ENCODE measurements at places on chromosomes 16 and 17. TPM values are rescaled to one million over a fixed set of nuclear protein-coding genes. Genes with fewer than 3 reads are reported as not detected.

DNA sequence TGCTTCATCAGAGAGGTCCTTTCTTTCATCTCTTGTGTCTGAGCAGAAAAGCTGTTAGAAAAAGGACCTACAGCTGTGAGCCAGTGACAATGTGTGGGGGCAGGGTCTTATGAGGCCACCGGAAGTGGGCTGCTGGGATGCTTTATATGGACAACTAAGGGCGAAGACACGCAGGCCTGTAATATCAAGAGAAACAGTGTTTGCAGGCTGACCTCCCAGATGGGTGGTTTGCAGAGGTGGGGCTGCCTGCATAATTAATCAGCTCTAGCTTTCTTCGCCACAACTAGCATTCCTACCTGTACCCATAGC lies 30.4 kb upstream of the SALL1 start:
- H3K27ac ChIP-seq, result no peak overlapping the region
- H3K27me3 ChIP-seq, result no peaks in the 10 kb centered on the region
- H3K4me3 ChIP-seq, result no peak overlapping the region
- H3K4me1 ChIP-seq, result peaks cover 9% of the 10 kb centered on the region
- H3K36me3 ChIP-seq, result no peaks in the 10 kb centered on the region

GRCh38 chr16:21260870-21261791 lies 17.0 kb downstream of the CRYM start:
- H3K4me1 ChIP-seq, result peaks cover 65% of the 10 kb centered on the region
- H3K36me3 ChIP-seq, result no peaks in the 10 kb centered on the region
- H3K4me3 ChIP-seq, result no peak overlapping the region
- DNase-seq, result peak; percentile 86

Gene ANKRD40
- 17.4 TPM for total RNA-seq

Gene RASL10B
- total RNA-seq, result 2.8 TPM

Gene SETD6
- 14.3 TPM for total RNA-seq

DNA sequence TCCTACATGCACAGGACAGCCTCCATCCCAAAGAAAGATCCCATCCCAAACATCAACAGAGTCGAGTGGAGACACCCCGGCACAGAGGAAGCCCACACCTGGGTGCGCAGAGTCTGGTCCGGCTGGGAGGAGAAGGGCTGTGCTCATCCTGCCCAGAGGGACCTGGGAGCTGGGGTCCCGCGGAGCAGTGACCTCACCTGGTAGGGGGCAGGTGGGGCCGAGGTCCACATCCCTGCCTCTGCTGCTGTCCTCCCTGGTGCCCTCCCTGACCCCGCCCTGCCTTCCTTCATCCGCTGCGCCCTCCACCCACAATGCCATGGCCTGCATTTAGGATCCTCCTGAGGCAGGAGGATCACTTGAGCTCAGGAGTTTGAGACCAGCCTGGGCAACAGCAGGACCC lies 2.9 kb downstream of the C16orf90 start:
- H3K4me1 ChIP-seq, result no peaks in the 10 kb centered on the region
- no peak for DNase-seq
- no peak overlapping the region for H3K4me3 ChIP-seq
- no peak overlapping the region for H3K27ac ChIP-seq
- no peaks in the 10 kb centered on the region for H3K36me3 ChIP-seq

- no peak overlapping the region for H3K4me3 ChIP-seq
- no peaks in the 10 kb centered on the region for H3K4me1 ChIP-seq
- H3K27ac ChIP-seq, result no peak overlapping the region
- no peak for DNase-seq
These were observed 1.5 kb upstream of the KRT23 start for GRCh38 chr17:40938981-40939380.

DNA sequence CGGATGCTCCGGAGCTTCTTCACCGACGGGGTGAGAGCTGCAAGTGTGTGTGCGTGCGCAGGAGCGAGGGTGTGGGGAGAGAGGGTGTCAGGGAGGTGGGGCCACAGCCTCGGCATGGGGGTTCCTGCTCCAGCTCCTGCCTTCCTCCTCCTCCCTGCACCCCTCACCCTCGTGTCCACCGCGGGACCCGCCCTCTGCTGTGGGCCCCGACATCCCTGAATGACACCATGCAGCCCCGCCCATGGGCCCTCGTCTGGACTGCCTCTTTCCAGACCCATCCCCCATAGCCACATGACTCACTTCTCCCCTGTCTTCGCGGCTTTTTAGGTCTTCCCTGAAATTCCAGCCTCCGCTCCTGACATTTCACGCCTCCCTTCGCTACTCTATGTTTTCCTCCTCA lies 41.6 kb downstream of the ARHGAP23 start:
- H3K4me1 ChIP-seq, result no peaks in the 10 kb centered on the region
- no peak for DNase-seq
- no peaks in the 10 kb centered on the region for H3K36me3 ChIP-seq
- no peak overlapping the region for H3K4me3 ChIP-seq

DNA sequence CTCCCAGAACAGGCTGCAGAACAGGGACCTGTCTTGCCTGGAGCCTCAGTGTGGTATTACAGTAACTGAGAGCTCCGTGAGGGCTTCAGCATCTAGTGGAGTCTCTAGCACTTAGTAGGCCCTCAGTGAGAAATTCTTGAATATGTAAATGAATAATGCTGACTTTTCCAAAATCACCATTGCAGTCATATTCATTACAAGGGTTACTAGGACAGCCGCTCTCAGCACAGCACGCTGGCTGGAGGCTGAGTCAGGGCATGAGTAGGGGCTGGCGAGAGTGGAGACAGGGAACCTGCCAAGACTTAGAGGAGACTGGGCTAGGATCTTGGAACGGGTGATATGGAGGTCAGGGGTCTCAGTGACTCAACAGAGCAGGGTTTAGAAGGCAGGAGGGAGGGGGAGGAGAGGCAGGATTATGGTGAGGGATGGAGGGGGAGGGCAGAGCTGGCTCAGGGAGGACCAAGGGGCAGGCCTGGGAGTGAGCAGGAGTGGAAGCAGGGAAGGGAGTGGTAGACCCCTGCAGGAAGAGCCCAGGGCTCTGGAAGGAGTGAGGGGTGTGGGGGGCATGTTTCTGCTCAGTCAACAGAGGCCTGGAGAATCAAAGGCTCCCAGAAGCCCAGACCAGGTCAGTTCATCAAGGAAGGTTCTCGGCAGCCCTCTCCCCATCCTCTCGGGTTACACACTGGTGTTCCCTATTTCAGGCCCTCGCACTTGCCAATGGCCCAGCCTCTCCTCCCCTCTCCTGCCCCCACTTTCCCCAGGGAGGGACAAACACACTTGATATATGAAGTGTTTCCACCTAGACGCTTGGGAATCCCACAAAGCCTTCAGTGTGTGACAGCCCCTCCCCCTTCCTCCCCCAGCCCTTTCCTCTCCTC lies 42.3 kb downstream of the FZD2 start:
- no peak overlapping the region for H3K4me3 ChIP-seq
- no peaks in the 10 kb centered on the region for H3K36me3 ChIP-seq
- H3K27ac ChIP-seq, result no peak overlapping the region
- no peaks in the 10 kb centered on the region for H3K4me1 ChIP-seq

- no peak for DNase-seq
- no peak overlapping the region for H3K4me3 ChIP-seq
- H3K36me3 ChIP-seq, result no peaks in the 10 kb centered on the region
- no peaks in the 10 kb centered on the region for H3K4me1 ChIP-seq
- H3K27ac ChIP-seq, result no peak overlapping the region
These were observed 7.8 kb upstream of the EFTUD2 start for GRCh38 chr17:44906763-44907728.

Gene ACSM5
- 45.8 TPM for total RNA-seq

DNA sequence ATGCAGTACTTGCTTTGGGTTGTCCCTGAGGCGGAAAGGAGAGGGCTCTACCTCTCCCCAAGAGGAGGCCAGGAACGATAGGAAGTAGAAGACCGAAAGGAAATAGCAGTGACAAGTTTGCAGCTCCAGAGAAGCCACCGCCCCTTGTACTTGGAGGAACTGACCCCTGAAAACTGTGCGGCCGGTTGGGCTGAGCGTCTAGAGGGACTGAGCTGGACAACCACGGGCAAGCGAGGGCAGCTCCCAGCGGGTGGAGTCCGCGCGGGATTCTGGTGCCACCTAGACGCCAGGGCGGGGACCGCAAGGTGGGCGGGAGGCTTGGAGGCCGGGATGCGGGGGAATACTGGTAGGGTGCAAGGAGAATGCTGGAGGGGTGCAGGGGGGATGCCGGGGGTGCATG lies 1.3 kb upstream of the SLC6A4 start:
- no peaks in the 10 kb centered on the region for H3K36me3 ChIP-seq
- peak; percentile 82 for DNase-seq
- H3K4me3 ChIP-seq, result no peak overlapping the region
- no peak overlapping the region for H3K27ac ChIP-seq
- H3K27me3 ChIP-seq, result no peaks in the 10 kb centered on the region

GRCh38 chr17:45650561-45650960 lies 133.6 kb upstream of the CRHR1 start:
- no peaks in the 10 kb centered on the region for H3K27me3 ChIP-seq
- no peaks in the 10 kb centered on the region for H3K4me1 ChIP-seq
- no peak for DNase-seq
- H3K27ac ChIP-seq, result no peak overlapping the region

Gene GGT6
- total RNA-seq, result 0.15 TPM

DNA sequence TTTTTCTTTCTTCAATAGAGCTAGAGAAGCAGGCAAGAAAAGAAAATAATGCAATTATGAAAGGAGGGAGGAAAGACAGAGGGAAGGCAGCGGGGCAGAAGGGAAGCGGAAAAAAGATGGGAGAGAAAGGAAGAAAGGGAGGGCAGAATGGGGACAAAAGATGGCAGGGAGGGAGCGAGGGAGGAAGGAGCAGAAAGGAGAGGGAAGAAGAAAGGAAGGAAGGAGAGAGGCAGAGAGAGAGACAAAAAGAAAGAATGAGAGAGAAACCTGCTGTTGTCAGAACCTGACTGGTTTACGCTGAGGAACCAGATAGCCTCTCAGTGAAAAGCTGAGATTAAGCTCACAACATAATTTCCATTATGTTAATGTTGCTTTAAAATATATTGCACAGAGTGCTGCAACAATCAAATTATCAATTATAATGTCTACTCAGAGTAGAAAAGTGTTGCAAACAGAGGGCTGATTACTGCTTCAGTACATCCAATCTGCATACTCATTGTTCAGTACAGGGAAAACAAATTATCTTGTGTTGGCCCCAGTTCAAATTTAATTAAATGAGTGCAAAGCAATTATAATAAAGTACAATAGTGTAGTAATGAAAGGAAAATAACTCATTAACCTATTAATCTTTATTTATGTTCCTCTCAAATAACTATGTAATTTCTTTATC lies 32.0 kb upstream of the TOX3 start:
- no peaks in the 10 kb centered on the region for H3K36me3 ChIP-seq
- H3K4me1 ChIP-seq, result peaks cover 20% of the 10 kb centered on the region
- no peak overlapping the region for H3K4me3 ChIP-seq
- H3K27me3 ChIP-seq, result no peaks in the 10 kb centered on the region
- no peak overlapping the region for H3K27ac ChIP-seq
- no peak for DNase-seq

DNA sequence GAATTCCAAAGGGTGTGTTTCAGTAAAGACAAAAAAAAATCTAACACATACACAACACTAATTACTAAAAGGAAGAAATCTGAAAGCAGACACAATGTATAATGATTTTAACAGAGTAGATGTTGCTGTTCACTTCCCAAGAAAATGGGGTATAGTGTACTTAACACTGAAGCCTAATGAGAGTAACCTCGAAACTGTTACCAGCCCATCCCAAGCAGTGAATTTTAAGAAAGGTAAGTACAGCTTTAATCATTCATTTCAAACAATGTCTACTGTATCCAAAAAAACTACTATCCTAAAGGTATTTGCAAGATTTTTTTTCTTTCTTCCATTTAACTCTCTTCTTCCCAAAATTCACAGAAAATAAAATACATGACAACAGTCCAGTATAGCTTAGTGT lies 8.3 kb downstream of the GRB2 start:
- DNase-seq, result no peak
- H3K27me3 ChIP-seq, result no peaks in the 10 kb centered on the region
- peaks cover 1% of the 10 kb centered on the region for H3K36me3 ChIP-seq
- H3K27ac ChIP-seq, result no peak overlapping the region

- H3K27ac ChIP-seq, result no peak overlapping the region
- no peaks in the 10 kb centered on the region for H3K36me3 ChIP-seq
- H3K4me3 ChIP-seq, result no peak overlapping the region
- peaks cover 16% of the 10 kb centered on the region for H3K4me1 ChIP-seq
- no peaks in the 10 kb centered on the region for H3K27me3 ChIP-seq
These were observed 5.9 kb downstream of the FAHD1 start for GRCh38 chr16:1832838-1833454.

- no peaks in the 10 kb centered on the region for H3K36me3 ChIP-seq
- H3K4me3 ChIP-seq, result no peak overlapping the region
- no peak for DNase-seq
These were observed 129.7 kb upstream of the PMFBP1 start for GRCh38 chr16:72301523-72302236.

Gene KRTAP1-1
- total RNA-seq, result not detected

- H3K27ac ChIP-seq, result no peak overlapping the region
- no peaks in the 10 kb centered on the region for H3K36me3 ChIP-seq
- no peak overlapping the region for H3K4me3 ChIP-seq
- no peak for DNase-seq
- no peaks in the 10 kb centered on the region for H3K27me3 ChIP-seq
- H3K4me1 ChIP-seq, result no peaks in the 10 kb centered on the region
These were observed 51.9 kb downstream of the CNGB1 start for GRCh38 chr16:57918994-57919393.

GRCh38 chr17:68175905-68176304 lies 71.9 kb upstream of the AMZ2 start:
- no peaks in the 10 kb centered on the region for H3K36me3 ChIP-seq
- DNase-seq, result no peak
- no peaks in the 10 kb centered on the region for H3K27me3 ChIP-seq
- H3K4me3 ChIP-seq, result no peak overlapping the region
- no peaks in the 10 kb centered on the region for H3K4me1 ChIP-seq

GRCh38 chr17:30942308-30943079 lies 20.7 kb downstream of the ADAP2 start:
- no peaks in the 10 kb centered on the region for H3K36me3 ChIP-seq
- H3K27ac ChIP-seq, result no peak overlapping the region
- no peak overlapping the region for H3K4me3 ChIP-seq
- no peak for DNase-seq

Gene NXPH3
- total RNA-seq, result 0.09 TPM

- H3K4me1 ChIP-seq, result no peaks in the 10 kb centered on the region
- no peak overlapping the region for H3K4me3 ChIP-seq
- H3K27ac ChIP-seq, result no peak overlapping the region
- DNase-seq, result no peak
- H3K27me3 ChIP-seq, result peaks cover 17% of the 10 kb centered on the region
These were observed 1.2 kb upstream of the MGAT5B start for GRCh38 chr17:76866774-76867577.

Gene TBC1D3C
- total RNA-seq, result not detected

Gene METTL22
- total RNA-seq, result 11.3 TPM

Gene TBC1D16
- 11.4 TPM for total RNA-seq

GRCh38 chr16:85687651-85688471 lies 893 bp downstream of the GINS2 start:
- no peaks in the 10 kb centered on the region for H3K36me3 ChIP-seq
- peak overlapping the region; percentile 75 for H3K4me3 ChIP-seq
- H3K27ac ChIP-seq, result no peak overlapping the region

DNA sequence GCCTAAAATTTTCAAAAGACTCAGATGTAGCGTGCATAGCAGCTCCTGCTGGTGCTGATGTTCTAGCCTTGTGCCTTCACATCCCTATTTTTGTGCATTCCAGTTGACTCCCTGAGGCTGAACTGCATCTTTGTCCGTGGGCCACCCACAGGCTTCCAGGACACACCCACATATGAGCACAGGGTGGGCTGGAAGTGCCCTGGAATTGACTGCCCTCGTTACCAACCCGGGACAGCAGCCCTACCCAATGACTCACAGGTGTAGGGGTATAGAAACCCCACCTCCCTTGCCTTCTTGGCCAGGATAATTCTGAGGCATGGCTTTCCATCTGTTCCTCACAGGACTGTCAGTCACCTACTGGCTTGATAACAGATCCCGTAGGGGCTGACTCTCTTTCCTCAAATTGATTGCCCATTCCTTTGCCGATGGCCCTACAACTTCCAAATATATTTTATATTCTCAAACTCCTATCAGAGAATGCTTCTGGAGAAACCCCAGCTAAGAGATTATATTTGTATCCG lies 65.9 kb upstream of the CDH13 start:
- no peaks in the 10 kb centered on the region for H3K27me3 ChIP-seq
- DNase-seq, result no peak
- no peaks in the 10 kb centered on the region for H3K4me1 ChIP-seq
- no peaks in the 10 kb centered on the region for H3K36me3 ChIP-seq
